ENCODE measurements at places on chromosomes 2 and 18.

DNA sequence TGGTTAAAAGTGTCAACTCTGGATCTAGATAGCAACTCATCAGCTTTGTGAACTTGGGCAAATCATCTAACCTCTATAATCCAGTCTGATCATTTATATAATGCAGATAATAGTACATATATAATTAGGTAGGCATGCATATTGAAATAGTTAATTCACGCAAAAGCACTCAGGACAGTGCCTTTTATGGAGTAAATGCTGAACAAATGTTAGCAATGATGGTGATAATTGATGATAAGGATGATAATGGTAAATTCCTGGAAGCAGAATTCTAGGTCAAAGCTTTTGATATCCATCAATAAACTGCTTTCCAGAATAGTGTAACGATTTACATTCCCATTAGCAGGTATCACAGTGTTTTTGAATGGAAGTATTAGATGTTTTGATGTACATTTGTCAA is 59.7 kb upstream of the CYP26B1 start:
- no peak for DNase-seq

DNA sequence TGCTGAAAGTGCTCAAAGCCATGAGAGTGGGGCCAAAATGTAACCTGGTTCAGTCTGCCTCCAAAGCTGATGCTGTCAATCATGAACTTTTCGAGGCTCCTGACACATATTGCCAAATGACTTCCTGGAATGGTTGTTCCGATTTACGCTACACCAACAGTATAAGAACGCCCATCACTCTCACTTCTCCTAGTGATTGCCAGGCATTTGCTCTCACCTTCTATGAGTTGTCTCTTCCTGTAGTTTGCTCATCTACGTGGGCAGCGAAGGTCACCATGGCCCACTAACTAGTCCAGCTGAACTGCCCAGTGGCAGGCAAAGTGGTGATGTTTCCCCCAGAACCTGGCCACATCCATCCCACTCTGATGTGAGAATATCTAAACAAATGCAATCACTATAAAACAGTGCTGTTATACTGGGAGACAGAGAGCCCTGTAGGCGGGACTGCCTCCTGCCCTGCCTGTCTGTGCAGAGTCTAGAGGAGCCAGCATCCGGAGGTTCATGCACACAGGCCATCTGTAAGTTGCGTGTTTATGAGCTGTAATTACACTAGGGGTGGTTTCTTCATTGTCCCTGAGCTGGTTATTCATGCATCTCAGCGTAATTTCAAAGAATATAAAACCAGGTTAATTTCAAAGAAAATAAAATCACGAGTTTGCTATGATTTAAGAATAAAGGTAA is 8.8 kb upstream of the CABLES1 start:
- no peak for DNase-seq

DNA sequence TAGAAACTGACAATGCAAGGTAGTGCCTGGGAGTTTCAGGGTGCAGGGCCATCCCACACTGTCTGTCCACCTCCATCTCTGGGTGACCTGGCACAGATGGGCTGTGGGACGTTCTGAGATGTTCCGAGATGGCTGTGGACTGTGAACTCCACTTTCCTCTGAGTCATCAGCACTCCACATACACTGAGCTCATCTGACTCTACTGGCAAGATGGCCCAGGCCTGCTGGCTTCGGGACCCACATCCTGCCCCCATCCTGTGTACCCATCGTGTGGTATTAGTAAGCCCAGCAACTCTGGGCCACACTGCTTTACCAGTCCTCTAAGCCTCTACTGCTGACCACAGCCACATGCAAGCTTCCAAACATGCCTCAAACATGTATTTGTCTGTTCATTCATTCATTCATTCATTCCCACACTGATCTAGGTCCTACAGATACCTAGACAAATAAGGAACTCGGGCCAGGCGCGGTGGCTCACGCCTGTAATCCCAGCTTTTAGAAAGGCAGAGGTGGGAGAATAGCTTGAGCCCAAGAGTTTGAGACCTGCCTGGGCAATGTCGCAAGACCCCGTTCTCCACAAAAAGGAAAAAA is 124.8 kb upstream of the CXCR4 start:
- peak; percentile 21 for DNase-seq

GRCh38 chr2:195795879-195796278 is 138.9 kb downstream of the SLC39A10 start:
- no peak for DNase-seq

DNA sequence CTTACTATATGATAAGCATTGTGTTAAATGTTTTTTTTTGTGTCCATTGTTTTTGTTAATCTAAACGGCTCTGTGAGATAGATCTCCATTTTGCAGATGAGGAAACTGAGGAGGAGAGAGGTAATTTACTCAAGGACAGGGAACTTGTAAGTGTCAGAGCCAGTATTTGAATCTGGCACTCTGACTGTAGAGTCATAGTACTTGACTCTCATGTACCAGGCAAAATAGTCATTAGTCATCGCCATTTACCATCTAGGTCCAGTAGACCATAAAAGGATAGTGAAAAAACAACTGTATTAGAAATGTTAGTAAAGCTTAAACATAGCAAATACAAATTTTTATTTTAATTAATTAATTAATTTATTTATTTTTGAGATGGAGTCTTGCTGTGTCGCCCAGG is 4.8 kb downstream of the PSMD14 start:
- no peak for DNase-seq

GRCh38 chr2:128643221-128644065 is 324.8 kb upstream of the HS6ST1 start:
- DNase-seq = no peak

DNA sequence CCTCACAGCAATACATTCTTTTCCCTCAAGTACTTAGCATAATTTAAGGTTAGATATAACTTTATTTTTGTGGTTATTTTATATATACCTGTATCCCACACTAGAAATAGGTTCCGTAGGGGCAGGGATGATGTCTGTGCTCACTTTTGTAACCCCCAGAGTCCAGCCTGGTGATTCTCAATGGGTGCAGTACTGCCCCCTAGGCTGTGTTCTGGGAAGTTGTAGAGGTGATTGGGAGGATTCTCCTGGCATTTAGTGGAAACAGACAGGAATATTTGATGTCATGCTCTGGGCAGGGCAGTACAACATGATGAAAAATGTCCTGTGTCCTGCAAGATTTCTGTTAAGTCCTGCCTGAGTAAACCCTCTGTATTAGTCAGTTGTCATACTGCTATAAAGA is 333.3 kb downstream of the PLCL1 start:
- no peak for DNase-seq

GRCh38 chr18:10923141-10923540 is 226.2 kb downstream of the PIEZO2 start:
- DNase-seq = no peak

GRCh38 chr2:215432759-215433594 is 2.9 kb downstream of the FN1 start:
- no peak for DNase-seq

DNA sequence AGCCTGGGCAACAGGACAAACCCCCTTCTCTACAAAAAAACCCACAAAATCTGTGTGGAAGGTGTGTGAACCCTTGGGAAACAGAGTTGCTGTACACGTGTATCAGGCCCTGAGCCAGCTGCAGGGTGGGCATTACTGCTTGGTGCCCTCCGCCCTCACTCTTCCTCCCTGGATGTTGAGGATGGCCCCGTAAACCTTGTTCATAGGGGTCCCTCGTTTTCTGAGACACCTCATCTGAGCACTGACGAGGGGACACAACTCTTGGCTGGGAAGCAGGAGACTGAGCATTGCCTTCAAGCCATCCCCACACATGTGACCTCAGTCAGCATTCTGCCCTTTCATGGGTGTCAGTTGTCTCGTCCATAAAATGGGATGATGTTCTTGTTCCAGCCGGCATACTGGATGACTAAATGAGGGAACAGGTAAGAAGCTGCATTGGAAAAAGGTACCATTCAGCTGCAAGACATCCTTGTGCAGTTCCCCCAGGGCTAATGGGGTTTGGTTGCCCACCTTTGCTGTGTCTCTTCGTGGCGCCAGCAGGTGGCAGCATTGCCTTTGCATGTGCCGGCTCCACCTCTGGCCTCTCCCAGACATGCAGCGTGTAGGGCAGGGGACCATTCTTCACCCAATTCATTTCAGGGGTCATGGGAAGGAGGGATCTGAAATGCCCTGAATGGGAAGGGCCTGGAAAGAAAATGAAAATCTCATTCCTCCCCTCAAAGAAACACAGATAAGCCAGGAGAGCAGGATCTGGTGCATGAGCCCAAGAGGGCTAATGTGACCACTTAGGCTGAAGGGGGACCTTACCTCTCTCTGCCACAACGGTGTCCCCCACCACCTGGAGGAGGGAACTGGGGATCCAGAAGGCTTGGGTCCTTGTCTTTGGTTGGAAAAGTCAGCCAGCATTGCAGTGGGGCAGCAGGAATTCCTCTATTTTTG is 36.4 kb upstream of the HAAO start:
- peak; percentile 39 for DNase-seq

DNA sequence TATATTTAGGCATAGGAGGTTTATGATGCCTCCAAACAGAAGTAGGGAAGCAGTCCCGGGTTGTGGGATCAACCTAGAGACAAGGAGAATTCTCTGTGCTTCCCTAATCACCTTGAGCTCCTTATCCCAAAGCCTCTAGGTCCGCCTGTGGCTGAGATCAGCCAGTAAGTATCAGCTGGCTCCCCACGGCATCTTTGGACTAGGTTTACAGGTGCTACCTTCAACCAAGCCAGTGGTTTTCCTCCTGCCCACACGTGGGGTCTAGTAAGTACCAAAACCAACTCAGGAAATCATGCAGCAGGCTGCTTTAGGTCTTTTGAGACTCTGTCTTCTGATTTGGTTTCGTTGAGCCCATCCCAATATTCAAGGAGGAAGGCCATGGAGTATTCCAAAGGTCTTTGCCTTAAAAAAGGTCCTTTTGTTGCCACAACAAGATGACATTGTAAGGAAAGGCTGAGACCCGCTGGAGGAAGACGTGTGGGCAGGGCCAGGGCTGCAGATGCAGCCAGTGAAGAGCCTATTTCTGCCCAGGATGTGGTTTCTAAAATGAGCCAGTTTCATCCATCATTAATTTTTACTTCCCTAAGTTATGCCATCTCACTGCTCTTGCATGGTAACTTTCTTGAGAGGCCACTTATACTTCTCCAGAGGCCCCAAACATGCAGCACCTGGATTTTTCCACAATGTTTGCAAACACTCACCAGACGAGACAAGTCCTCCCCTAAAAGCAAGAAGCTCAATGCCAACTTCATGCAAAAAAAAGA is 248.7 kb downstream of the RNF152 start:
- DNase-seq = no peak

DNA sequence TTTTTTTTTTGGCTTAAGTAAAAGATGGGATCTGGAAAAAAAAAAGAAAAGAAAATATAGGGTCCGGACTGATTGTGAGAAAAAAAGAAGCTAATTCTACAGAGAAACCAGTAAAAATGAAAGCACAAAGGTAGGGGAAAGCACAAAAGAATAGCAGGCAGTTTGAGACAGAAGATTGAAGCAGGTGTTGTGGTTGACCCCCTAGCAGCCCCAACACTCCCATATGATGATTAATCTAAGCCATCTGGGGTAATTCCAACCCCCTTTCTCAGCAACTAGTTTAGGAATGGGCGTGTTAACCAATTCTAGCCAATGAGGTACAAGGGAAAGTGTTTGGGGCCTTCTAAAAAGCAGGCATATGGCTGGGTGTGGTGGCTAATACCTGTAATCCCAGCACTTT is 77.0 kb downstream of the MBD2 start:
- DNase-seq = no peak

DNA sequence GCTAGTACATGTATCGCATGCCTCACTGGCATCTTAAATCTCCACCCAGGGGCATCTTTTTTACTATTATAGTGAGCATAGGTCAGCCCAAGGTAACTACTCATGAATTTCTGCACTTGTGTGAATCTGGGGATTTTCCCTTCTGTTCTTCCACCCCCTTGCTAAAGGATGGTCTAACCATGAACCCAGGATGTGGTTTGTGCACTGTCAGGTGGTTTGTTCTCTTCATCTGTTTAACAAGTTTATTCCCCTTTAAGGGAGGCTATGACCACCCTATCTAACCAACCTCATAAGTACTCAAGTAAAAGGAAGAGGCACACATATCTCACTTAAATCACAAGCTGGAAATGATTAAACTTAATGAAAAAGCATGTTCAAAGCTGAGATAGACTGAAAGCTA is 243.0 kb downstream of the RPRM start:
- DNase-seq = no peak

- no peak for DNase-seq
These were observed 63.2 kb downstream of the ADCY3 start for GRCh38 chr2:24856791-24857211.

- no peak for DNase-seq
These were observed 155.5 kb downstream of the ZFP36L2 start for GRCh38 chr2:43070676-43071502.

DNA sequence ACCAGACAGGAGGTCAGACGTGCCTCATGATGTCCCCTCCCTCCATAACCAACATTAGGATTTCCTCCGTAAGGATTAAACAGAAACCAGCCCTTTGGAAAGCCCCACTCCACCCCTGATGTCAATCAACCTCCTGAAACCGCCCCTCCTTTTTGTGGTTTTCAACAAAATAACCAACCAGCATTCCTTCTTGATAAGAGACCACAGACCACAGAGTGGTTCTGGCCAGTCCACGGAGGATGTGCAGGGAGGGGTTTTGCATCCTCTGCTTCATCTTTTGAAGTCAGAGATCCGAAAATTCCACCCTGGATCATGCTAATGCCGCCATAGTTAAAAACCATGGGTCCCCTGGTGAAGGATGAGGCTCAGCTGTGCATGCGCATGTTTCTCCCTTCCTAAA is 180.0 kb upstream of the CCDC150 start:
- no peak for DNase-seq

DNA sequence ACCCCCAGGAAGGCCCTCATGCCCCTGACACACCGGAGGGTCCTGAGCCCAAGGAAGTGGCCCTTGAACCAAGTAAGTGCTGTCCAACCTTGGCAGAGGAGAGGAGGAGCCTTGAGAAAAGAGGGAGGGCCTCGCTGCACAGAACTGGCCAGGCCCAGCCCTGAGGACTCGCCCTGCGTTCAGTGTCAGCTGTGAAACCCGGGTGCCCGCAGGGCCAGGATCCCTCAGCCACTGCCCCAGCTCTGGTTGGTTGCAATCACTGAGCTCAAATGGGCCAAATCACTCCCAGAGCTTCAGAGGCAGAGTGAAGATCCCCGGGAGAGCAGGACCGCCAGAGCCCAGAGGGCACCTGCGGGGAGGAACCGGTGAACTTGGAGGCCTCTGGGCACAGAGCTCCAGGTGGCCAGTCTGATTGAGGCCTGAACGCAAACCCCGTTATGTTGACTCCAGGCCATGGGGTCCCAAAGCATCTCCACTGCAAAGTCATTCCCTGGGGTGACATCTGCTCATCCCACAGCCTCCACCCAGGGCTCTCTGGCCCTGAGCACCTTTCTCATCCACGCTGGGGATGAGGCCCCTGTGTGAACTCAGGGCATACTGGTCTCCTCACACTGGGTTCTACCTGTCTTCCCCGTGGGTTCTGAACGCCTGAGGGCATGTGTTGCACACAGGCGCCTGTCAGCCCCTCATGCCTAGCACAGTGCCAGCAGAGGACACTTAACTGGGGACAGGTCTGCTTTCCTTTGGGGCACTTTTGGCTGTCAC is 11.9 kb downstream of the GBX2 start:
- no peak for DNase-seq

GRCh38 chr2:121418494-121419058 is 112.1 kb upstream of the RNU4ATAC start:
- DNase-seq = no peak
